CD4-positive, alpha-beta T cell treated with Interleukin-17A for 1 hour (primary cell): ENCODE measurements at places on chromosomes 3 and 15.

DNA sequence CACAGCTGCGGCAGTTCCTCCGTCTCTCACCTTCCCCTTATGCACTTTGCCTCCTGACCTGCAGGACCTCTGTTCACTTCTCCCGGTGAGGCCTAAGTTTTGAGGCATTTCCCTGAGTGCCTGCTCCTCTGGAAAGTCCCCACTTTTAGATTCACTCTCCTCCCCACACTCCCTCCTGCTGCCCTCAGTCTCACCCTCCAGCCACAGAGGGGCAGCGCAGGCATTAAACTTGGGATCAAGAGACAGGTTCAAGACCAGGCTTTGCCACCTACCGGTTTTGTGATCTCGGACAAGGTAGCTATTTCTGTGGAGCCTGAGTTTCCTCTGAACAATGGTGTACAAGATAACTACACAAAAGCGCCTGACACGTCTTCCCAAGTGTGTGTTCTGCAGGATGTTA is 19.4 kb downstream of the SLC6A11 start:
- no peak for DNase-seq

- no peak for DNase-seq
Measured at GRCh38 chr3:98333989-98334606, 19.6 kb upstream of the OR5K4 start.

DNA sequence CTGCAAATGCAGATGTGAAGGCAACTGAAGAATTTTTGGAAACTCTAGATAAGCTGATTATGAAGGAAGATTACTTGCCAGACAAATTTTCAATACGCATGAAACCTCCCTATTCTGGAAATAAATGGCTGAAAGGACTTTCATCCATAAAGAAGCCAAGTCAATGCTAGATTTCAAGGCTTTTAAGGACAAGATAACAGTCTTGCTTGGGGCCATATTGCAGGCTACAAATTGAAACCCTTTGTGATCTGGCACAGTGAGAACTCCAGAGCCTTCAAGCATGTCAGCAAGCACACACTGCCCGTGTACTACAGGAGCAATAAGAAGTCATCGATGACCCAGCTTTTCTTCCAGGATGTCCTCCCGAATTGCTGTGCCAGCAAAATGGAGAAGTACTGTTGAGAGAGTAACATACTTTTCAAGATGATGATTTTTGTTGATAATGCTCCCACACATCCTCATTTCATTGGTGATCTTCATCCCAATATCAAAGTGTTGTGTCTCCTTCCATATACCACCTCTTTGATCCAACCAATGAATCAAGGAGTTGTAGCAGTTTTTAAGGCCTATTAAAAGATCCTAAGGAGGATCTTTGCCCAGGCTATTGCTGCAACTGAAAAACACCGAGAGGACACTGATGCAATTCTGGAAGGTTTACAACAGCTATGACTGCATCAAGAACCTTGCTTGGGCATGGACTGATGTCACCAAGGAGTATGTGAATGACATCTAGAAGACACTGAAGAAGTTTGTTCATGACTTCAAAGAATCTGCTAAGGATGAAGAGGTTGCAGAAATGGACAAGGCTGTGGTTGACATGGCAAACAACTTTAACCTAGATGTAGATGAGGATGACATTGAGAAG is 20.3 kb downstream of the CALML4 start:
- no peak for DNase-seq

DNA sequence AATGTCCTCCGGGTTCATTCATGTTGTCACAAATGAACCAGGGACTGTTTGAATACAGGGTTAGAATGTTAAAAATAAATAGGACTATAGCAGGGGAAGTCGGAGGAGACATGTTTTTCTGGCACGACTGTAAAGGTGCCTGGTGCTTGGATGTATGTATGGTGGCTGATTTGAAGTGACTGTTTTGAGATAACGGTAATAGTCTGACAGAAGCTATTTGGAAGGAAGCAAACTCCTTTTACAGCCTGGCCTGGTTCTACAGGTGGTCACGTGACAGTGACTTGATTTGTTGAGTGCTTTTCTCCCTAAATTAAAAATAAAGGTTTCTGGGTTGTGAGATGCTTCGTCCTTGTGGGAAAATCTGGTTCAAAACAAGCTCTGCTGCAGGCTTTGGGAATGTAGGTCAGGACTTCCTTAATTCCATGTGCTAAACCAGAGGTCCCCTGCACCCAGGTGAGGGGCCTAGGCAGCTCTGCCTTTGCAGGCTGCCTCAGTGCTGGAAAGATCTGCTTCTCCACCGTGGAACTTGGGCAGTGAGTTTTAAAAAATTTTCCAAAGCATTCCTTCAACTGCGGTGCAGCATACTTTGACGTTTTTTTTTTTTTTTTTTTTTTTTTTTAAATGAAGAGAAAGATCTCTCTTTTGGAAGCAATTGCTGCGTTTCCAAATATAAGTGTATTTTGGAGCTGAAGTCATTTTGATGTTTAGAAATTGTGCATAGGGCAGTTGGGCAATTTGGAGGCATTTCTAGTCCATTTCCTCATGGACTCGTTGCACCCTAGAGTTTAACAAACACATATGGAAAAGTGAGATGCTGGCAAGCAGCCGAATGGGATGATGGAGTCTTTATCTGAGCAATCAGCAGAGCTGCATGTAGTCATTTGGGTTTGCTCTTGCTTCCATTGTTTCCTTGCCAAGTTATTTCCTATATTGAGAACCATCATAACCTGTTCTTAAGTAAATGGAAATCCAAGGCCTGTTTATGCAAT is 30.9 kb downstream of the ITPR1 start:
- no peak for DNase-seq

DNA sequence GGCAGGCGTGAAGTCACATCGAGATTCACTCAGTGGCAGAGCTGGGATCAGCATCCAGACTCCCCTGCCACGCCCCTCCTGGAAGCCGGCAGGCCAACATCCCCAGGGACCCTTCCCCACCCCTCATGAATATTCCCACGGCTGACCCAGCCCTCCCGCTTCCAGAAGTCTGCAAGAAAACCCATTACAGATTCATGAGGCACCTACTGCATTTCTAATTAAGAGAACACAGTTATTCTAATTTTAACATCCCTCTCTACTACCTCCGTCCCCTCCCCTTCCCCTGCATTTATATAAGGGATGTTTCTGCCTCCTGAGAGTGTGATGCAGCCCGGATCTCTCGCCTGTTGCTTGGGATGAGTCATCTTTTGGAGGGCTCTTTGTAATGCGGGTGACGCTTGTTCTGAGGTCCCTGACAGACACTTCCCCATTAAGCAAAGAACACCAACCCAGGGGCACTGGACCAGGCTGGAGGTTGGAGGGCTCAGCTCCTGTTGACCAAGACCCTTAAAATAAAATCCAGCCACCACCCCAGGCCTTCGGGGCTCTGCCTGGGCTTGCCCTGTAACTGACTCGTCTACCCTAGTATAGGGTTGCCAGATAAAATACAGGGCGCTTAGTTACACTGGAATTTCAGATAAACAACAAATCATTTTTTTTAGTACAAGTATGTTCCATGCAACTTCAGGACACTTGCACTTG is 118.7 kb downstream of the NUP210 start:
- no peak for DNase-seq

- no peak for DNase-seq
Measured at GRCh38 chr3:133016838-133017309, 21.3 kb upstream of the TMEM108 start.

- DNase-seq = no peak
Measured at GRCh38 chr3:126211569-126211968, 31.2 kb upstream of the ALDH1L1 start.

GRCh38 chr3:78614486-78614885 is 1153.3 kb downstream of the ROBO1 start:
- DNase-seq = no peak

- DNase-seq = peak; percentile 25
Measured at GRCh38 chr3:197730200-197730599, 6.5 kb downstream of the RUBCN start.

GRCh38 chr15:92130906-92131305 is 262.8 kb upstream of the ST8SIA2 start:
- DNase-seq = no peak

GRCh38 chr15:64144565-64145281 is 6.8 kb upstream of the SNX22 start:
- no peak for DNase-seq

DNA sequence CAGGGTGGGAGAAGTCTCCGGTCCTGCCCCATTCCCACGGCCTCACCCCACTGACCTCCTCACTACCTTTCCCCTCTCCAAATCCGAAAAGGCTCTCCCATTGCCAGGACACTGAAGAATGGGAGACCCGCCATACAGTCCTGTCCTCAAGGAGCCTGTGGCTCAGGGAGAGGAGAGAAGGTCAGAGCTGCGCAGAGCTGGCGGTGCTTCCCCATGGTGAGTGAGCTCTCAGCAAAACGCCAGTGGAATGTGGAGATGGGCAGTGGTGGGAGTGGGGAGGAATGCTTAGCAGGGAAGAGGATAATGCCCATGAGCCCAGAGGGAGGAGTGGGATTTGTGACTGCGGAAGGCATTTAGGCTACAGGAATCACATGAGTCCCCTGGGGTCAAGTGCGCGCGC is 20.1 kb downstream of the FAM43A start:
- DNase-seq = no peak

GRCh38 chr3:100650651-100651619 is 41.5 kb downstream of the ADGRG7 start:
- DNase-seq = peak; percentile 30

DNA sequence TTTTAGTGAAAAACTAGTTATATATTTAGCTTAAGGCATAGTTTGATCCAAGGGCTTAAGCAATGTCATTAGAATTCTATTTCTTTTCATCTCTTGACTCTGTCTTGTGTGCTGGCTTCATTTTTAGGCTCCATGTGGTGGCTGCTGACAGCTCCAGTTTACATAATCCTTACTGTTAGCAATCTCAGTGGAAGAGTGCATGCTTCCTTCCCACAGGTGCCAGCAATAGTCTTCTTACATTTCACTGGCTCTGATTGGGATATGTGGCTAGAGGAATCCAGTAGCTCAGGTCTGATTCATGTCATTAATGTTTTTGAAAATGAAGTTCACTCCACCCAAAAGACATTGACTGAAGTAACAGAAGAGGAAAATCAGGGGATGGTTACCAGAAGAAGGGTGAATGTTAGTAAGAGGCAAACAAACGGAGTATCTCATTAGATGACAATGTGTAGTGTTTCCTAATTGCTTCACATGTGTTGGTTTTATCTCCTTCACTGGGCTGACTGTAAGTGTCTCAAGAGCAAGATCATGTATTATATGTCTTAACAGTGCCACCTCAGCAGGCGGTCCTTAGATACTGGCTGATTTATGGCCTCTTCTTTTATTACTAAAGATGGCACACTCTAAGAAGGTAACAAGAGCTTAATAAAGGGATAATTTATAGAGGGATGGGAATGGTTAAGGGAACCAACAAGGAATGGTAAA is 25.6 kb upstream of the TCF12 start:
- DNase-seq = no peak

DNA sequence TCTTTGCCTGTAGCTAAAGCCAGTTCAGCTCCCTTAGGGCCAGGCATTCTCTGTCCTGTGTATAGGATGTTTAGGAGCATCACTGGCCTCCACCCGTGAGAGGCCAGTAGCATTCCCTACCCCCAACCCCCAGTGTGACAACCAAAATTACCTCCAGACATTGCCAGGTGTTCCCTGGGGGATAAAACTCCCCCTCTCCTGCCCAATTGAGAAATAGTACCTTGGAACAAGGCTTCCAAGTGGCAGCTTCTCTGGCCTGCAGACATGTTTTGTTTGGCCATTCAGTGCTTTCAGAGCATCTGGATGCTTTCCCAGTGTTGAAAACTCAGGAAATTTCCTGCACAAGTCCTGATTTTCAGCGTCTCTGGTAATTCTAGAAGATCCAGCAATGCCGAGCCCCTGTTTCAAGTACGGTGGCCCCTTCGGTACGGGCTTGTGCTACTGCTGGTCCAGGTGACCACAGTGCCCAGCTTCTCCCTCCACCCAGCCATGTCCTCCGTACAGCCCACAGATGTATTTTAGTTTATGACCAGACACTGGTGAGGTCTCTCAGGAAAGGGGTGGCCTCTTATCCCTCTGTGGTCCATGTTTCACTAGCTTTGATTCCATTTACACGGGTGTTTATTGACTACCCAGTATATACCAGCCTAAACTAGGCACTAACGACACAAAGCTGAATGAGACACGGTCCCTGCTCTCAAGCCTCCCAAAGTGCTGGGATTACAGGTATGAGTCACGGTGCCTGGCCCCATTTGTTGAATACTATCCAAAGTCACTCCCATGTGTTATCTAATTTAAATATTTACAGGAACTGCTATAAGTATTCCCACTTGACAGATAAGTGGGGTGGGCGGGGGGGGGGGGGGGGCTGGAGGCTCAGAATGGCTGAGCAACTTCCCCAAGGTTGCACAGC is 125.4 kb upstream of the RAD18 start:
- no peak for DNase-seq

DNA sequence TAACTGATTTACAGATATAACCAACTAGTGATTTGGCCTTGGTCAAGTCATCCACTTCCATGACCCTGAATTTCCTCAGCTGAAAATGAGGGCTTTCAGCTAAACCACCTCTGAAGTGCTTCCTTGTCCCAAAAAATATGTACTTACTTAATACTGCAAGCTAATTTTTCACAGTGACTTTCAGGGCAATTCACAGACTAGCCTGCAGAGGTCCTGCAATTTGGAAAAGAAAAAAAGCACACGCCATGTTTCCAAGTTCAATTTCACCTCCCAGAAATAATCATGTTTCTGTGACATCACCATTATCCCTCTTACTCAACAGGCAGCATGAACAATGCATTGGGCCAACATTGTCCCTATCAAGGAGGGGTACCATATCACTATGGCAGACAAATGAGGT is 218.2 kb downstream of the SHOX2 start:
- DNase-seq = no peak

DNA sequence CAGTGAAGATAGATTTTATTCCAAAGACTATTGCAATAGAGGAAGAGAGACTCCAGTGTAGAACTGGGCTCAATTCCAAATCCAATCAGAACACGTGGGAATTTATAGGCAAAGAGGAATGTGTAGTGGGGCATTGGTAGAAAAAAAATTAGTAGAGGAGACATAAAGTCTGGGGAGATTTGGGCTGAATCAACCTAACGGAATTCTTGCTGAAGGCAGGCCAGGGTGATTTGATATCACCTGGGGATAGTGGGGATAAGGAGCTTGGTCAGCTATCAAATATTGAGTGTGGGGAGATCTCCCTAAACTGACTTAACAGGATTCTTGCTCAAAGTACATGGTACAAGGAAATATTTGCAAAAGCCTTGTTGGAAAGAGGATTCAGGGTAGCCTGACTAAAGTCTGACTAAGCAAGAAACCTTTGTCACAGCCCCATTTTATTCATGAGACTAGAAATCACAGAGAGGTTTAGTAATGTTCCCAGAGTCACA is 29.6 kb downstream of the SST start:
- DNase-seq = no peak

GRCh38 chr3:196949285-196949619 is 6.9 kb upstream of the NCBP2 start:
- no peak for DNase-seq

GRCh38 chr3:62098646-62099365 is 274.5 kb downstream of the FEZF2 start:
- DNase-seq = no peak

DNA sequence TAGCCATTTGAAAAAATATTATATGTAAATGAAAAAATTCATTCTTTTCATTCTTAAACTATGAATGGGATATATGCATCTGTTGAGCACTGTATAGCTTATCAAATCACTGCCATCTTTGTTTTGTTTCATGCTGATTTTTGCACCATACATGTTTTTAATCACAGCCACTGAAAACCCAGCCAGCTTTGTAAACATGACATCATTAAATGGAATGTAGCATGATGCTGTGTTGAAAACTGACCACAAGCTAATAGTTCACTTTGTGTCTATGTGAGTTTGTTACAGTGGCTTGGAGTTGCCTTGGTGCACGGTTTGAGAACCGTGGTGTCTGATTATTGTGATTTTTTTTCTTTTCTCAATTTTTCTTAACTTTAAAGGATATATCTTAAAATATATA is 75.7 kb downstream of the GMPS start:
- DNase-seq = no peak
